ENCODE measurements at places on chromosomes 2 and 18.

GRCh38 chr2:144679942-144680341 is 160.0 kb upstream of the ZEB2 start:
- peak; percentile 88 for DNase-seq

GRCh38 chr2:25971596-25971995 is 10.7 kb downstream of the KIF3C start:
- no peak for DNase-seq

DNA sequence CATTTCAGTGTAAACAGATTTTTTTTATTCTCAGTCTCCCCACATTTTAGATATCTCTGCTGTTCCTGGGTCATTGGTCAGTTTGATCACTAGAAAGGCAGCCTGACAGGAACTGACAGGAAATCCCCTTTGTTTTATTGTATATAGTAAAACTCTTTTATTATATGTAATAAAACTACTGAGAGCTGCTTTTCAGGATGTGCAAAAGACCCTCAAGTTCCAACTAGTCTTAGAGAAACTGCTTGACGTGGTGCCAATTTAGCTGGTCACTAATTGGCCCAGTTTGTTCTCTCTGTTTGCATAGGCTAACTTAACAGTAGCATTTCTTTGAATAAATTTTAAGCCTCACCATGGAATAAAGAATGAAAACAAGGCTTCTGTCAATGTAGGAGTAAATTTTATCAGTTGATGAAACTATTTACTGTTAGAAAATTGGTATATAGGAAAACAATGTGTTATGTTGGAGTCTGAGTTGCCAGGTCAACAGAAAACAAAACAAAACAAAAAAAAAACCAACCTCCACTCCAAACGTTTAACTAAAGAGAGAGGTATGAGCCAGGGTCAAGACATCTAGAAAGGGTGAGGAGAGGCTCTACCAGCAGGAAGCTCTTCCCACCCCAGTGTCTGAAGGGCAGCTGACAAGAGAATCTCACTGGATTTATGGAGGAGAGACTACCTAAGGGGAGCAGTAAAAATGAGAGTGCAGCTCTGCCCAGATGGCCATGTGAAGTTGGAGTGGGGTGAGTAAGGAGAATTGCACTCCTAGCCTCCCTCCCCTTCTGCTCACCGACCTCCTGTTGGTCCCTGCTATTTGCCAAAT is 184.6 kb downstream of the ST6GAL2 start:
- no peak for DNase-seq

DNA sequence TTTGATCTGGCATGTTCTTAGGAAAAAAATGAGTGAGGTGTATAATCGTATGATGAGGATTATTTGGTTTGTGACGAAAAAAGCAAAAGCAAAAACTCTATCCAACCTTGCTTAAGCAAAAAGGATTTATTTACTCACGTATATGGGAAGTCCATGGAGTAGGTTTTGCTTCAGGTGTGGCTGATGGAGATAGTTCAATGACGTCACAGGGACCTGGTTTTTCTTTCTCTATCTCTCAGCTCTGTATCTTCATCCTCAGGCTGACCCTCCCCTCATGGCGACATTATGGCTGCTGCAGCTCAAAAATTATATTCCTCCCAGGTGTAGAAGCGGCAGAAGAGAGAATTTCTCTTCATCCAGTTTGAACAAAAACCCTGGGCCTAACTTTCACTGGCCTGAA is 8.9 kb downstream of the TMSB10 start:
- no peak for DNase-seq

GRCh38 chr2:134669731-134670669 is 48.8 kb downstream of the TMEM163 start:
- DNase-seq, result no peak

DNA sequence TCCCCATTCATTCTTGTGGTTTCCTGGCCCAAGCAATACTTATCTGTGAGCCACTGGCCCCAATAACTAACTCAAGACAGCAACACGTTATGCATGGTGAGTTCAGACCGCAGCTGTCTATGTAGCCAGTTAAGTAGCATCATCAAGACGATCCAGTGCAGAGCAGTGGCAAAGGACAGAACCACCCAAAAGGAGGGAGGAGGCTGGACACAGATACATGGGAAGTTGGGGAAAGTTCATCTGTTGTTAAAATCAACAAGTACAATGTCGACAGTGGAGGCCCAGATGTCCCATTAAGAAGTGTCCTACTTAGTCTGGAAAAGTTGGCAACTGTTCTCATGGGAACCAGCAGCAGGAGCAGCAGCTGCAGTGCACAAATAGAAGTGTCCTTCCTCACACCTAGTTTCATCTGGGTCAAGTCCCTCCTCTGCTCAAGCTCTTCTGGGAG is 106.9 kb upstream of the THOC1 start:
- no peak for DNase-seq

- DNase-seq, result no peak
Observed at GRCh38 chr18:78629426-78629825, 350.2 kb upstream of the SALL3 start.

GRCh38 chr2:2275451-2275850 is 55.6 kb downstream of the MYT1L start:
- DNase-seq, result no peak

- DNase-seq, result no peak
Observed at GRCh38 chr2:188573453-188573852, 281.8 kb downstream of the GULP1 start.

DNA sequence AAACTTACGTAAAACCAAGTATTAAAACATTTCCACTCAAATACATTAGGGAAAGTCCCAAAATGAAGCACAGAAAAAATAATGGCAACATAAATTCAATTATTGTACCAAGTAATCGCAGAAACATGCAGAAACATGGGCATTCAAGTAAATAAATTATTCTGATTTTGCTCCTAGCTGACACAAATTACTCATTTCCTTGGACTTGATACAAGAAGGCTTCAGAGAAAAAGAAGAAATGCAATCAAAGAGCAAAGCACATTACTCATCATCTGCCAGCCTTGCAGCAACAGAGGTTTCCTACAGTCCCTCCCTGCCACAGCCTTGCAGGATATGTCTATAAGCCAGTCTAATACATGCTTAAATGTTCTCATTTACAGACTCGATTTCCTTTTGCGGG is 439.8 kb upstream of the LYPD1 start:
- DNase-seq, result no peak

GRCh38 chr2:232900811-232901735 is 31.0 kb downstream of the SNORC start:
- DNase-seq, result no peak

GRCh38 chr18:23378302-23378686 is 74.8 kb upstream of the RIOK3 start:
- DNase-seq, result no peak

- no peak for DNase-seq
Observed at GRCh38 chr2:21198637-21199036, 74.9 kb downstream of the TDRD15 start.

GRCh38 chr2:176111309-176111663 is 4.2 kb downstream of the HOXD11 start:
- no peak for DNase-seq

GRCh38 chr2:180322781-180323180 is 315.7 kb upstream of the CWC22 start:
- no peak for DNase-seq

- no peak for DNase-seq
Observed at GRCh38 chr2:235643680-235644511, 150.1 kb downstream of the AGAP1 start.

DNA sequence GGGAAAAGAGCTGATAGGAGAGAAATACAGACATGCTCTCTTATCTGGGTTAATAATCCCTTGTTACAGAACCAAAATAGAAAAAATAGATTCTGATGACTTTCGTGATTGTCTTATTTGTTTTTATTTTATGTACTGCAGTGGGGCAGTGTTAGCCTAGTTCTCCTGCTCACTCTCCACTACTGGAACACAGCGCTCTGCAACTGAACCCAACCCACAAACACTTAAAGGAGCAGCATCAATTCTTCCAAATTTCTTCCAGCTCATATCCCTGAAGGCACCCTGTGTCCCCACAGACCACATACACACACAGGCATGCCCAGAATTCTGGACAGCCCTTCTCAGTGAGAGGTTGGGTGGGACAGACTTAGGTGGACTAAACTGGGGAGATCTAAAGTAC is 160.6 kb downstream of the SS18 start:
- no peak for DNase-seq

- DNase-seq, result no peak
Observed at GRCh38 chr18:77635451-77635850, 385.8 kb downstream of the GALR1 start.

GRCh38 chr2:240296104-240296406 is 139.4 kb upstream of the GPC1 start:
- DNase-seq, result no peak

GRCh38 chr2:37985333-37985732 is 60.2 kb downstream of the RMDN2 start:
- no peak for DNase-seq

- no peak for DNase-seq
Observed at GRCh38 chr2:100757621-100758394, 62.1 kb upstream of the NPAS2 start.

- DNase-seq, result peak; percentile 96
Observed at GRCh38 chr2:10844097-10844496, 31.5 kb upstream of the PDIA6 start.

DNA sequence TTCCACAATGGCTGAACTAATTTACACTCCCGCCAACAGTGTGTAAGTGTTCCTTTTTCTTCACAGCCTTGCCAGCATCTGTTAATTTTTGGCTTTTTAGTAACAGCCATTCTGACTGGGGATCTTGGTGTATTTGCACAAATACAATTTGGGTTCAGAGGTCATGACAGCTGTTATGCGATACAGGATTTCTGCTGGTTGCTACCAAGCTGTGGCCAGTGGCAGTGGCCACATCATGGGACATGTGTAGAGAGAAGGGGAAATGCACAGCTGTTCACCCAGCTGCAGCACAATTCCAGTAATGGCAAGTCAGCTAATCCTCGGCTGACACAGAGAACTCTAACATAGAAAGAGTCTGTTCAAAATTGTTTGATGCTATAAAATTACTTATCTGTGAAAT is 21.0 kb upstream of the SELENOI start:
- DNase-seq, result no peak

DNA sequence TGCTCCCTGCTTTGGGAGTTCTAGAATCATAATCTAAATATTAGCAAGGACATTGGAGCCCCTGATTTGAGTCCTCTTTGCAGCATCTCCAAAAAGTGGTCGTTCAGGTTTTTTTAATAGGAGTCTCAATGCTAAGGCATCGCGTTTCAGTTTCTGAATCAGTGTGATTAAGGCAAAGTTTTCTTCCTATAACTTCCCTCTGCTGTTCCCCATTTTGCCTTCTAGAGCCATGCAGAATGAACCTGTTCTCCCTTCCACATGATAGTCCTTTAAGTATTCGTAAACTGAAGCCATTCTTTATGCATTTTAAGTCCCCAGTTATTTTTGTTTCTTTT is 159.5 kb downstream of the PTGR3 start:
- DNase-seq, result no peak

GRCh38 chr2:205685314-205686055 is 3.2 kb downstream of the NRP2 start:
- peak; percentile 36 for DNase-seq

GRCh38 chr2:88201811-88202169 is 31.6 kb downstream of the THNSL2 start:
- DNase-seq, result no peak

- peak; percentile 82 for DNase-seq
Observed at GRCh38 chr18:48641981-48642380, 103.2 kb downstream of the CTIF start.

- no peak for DNase-seq
Observed at GRCh38 chr2:113216321-113216720, 42.5 kb downstream of the PSD4 start.

- DNase-seq, result no peak
Observed at GRCh38 chr2:217691920-217692666, 310.7 kb downstream of the TNS1 start.

GRCh38 chr2:12718015-12718671 is 1.4 kb downstream of the TRIB2 start:
- DNase-seq, result peak; percentile 73

GRCh38 chr18:7459851-7460770 is 107.0 kb upstream of the PTPRM start:
- no peak for DNase-seq

DNA sequence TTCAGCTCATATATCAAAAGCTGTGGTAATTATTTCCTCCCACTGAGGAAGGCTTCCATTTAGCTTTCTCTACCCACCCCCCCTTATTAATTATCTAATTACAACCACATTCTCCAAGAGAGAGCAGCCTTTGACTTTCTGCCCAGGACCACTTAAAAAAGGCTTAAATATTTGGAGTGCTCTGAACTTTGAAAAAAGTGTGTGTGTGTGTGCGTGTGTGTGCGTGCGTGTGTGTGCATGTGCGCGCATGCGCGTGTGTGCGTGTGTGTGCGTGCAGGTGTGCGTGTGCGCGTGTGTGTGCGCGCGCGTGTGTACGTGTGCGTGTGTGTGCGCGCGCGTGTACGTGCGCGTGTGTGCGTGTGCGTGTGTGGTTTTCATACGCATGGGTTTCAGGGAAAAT is 57.8 kb downstream of the TWIST2 start:
- DNase-seq, result no peak

DNA sequence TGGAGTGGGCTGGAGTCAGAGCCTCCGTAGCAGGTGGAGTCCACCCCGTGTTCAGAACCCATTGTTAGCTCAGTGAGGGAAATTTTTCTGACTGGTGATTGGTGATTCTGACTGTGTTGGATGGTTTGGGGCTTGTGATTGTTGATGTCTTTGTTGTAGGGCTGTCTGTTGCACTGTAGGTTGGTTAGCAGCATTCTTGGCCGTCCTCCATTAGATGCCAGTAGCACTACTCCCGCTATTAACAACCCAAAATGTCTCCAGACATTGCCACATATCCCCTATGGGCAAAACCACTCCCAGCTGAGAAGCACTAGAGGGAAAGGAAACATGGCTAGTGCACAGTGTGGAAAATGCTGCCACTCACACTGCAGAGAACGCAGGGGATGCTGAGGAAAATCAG is 51.7 kb downstream of the ARMC9 start:
- DNase-seq, result no peak

- DNase-seq, result peak; percentile 28
Observed at GRCh38 chr2:207530160-207531031, 634 bp downstream of the CREB1 start.

DNA sequence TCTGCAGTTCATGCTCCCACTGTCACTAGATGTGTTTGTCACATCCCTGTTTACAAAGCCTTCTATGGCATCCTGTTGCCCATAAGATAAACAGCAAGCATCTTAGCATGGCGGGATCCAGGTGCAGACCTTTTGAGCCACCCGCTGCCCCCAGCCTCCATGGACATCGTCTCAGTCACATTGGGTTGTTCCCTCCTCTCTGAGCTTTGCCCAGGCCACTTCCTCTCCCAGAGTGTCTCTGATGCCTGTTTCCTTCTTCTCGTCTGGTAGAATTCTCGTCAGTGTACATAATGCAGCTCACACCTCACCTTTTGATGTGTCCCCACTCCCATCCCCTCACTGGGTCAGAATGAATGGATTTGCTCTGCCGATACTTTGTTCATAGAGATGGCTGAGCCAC is 239.0 kb upstream of the APCDD1 start:
- no peak for DNase-seq
